ENCODE measurements at places on chromosomes 2 and 18. TPM values are rescaled to one million over a fixed set of nuclear protein-coding genes. Genes with fewer than 3 reads are reported as not detected.

Gene KIAA2012
- total RNA-seq, result not detected

GRCh38 chr2:205878999-205879762, 196.9 kb downstream of the NRP2 start:
- no peak overlapping the region for H3K27ac ChIP-seq
- H3K27me3 ChIP-seq, result peaks cover 10% of the 10 kb centered on the region
- no peak for DNase-seq
- H3K4me3 ChIP-seq, result no peak overlapping the region
- H3K4me1 ChIP-seq, result no peaks in the 10 kb centered on the region

Gene CNGA3
- not detected for total RNA-seq

Gene CNRIP1
- total RNA-seq, result not detected

DNA sequence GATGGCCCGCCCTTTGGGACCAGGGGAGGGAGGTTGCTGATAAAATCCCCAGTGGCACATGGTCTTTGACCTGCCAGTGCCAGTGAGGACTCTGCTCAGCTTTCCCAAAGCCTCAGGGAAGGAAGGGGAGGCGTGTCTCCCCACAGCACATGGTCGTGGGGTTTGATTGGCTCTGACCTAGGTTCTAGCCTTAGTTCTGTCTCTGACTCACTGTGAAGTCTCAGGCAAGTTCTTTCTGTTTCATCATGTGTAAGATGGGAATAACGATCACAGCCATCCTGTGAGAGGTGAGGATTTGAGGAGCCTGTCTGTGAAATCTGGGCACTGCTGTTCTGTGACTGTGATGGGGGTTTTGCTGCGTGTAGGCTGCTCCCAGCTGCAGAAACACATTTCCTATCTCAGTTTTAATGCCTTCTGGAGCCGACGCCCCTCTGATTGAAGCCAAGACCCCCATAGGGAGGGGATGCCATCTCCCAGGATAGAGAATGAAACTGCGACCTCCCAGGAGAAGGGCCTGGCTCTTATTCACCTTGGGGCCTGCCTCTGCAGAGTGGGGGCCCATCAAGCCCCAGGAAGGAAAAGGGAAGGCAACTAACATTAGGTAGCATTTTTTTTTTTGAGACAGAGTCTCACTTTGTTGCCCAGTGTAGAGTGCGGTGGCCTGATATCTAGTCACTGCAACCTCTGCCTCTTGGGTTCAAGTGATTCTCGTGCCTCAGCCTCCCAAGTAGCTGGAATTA, 84.0 kb downstream of the DDX1 start:
- no peaks in the 10 kb centered on the region for H3K4me1 ChIP-seq
- no peak for DNase-seq
- no peaks in the 10 kb centered on the region for H3K27me3 ChIP-seq

- peak overlapping the region; percentile 39 for H3K4me3 ChIP-seq
- H3K36me3 ChIP-seq, result peaks cover 61% of the 10 kb centered on the region
- H3K4me1 ChIP-seq, result peaks cover 40% of the 10 kb centered on the region
Observed at GRCh38 chr2:10141736-10142639, 19.4 kb downstream of the RRM2 start.

DNA sequence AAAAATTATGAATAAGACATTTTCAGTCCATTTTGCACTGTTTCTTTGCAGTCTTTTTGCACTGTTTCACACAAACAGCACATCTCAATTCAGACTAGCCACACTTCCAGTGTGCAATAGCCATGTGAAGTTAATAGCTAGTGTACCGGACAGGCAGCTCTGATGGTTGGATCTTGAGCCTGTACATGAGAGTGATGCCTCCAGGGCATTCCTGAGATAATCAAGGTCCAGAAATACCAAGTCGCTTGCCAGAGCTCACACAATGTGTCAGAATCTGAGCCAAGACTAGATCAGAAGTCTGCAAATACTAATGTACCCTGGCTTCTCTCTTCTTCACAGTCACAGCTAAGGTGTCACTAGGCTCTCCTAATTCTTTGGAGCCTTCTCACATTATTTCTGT, 180.2 kb downstream of the OSR1 start:
- H3K36me3 ChIP-seq, result no peaks in the 10 kb centered on the region
- H3K27ac ChIP-seq, result no peak overlapping the region
- H3K4me3 ChIP-seq, result no peak overlapping the region
- DNase-seq, result no peak

GRCh38 chr2:197108758-197109157, 182.3 kb upstream of the PGAP1 start:
- no peak overlapping the region for H3K27ac ChIP-seq
- no peak overlapping the region for H3K4me3 ChIP-seq
- no peak for DNase-seq
- peaks cover 7% of the 10 kb centered on the region for H3K4me1 ChIP-seq

Data from activated CD8-positive, alpha-beta T cell treated with anti-CD3 and anti-CD28 coated beads, Interleukin-2, amount 10 ng/mL, durations not matched to agents 7 days and 5 days (primary cell).